Activated T-helper 1 cell treated with anti-CD3 and anti-CD28 coated beads, Interleukin-12 subunit alpha, Interleukin-12 subunit beta, Interleukin-2, Interleukin-4 antibody, amounts not matched to agents 30 ng/mL and 10 ng/mL and 1 ng/mL, durations not matched to agents 14 hours and 24 hours and 36 hours (primary cell): ENCODE measurements at places on chromosomes 13 and 19. TPM values are rescaled to one million over a fixed set of nuclear protein-coding genes. Genes with fewer than 3 reads are reported as not detected.
A peak's percentile ranks its signal among the peaks of the same experiment; 100 is the strongest.

GRCh38 chr19:49579947-49580263 is 451 bp downstream of the NOSIP start:
- H3K36me3 ChIP-seq: peaks cover 10% of the 10 kb centered on the region
- no peaks in the 10 kb centered on the region for H3K27me3 ChIP-seq
- H3K4me3 ChIP-seq: peak overlapping the region; percentile 93
- DNase-seq: no peak
- peak overlapping the region; percentile 86 for H3K27ac ChIP-seq
- H3K4me1 ChIP-seq: peaks cover 30% of the 10 kb centered on the region

Gene KIR3DL1
- total RNA-seq: not detected in 2 replicates

DNA sequence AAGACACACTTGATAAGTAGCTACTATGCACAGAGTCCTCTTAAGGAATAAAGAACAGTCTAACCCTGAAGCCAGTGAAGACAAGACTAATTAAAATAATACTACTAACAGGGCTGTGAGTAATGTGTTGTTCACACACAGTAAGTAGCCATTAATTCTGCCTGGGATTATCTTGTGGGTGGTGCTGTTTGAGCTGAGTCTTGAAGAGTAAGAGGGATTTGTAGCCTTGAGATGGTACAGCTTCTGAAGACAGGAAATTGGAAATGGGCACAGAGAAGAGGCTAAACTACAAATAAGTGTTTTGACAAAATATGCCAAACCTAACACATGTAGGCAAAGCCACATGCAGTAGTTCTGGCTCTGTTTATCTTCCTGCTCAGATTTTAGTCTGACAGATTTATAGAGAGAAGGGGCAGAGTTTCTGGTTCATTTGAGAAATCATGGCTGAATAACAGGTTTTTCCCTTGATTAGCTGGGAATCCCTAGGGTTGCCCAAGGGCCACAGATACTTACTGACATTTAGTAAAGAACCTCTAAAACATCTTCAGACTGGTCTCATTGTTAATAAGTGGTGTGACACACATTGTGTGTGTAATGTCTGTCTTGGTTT is 38.0 kb downstream of the ITGBL1 start:
- no peaks in the 10 kb centered on the region for H3K4me1 ChIP-seq
- peaks cover 2% of the 10 kb centered on the region for H3K27me3 ChIP-seq
- no peak overlapping the region for H3K4me3 ChIP-seq
- no peak overlapping the region for H3K27ac ChIP-seq

Gene ACP7
- 0.10 TPM in 1 of 2 replicates, not detected in the other for total RNA-seq

GRCh38 chr13:30033681-30034457 is 183.5 kb upstream of the UBL3 start:
- peaks cover 7% of the 10 kb centered on the region for H3K27me3 ChIP-seq
- no peak overlapping the region for H3K4me3 ChIP-seq
- H3K36me3 ChIP-seq: no peaks in the 10 kb centered on the region

DNA sequence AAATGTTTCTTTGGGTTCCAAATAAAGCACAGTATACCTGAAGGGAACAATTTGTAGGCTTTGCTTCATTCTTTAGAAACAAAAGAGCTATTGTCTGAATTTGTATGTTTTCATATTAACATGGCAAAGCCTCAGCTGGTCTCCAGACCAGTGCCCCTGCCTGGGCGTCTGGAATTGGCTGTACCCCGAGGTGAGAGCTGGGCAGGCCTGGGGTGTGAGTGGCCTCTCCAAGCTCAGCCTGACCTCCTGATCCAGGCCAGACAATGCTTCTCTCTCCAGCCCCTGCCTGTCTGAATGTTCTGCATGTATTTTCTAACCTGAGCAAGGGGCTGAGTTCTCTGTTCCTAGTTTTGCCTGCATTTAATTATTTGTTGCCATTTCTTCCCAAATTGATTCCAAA is 66.3 kb upstream of the MCF2L start:
- peaks cover 2% of the 10 kb centered on the region for H3K27me3 ChIP-seq
- H3K4me1 ChIP-seq: no peaks in the 10 kb centered on the region
- H3K36me3 ChIP-seq: no peaks in the 10 kb centered on the region
- no peak overlapping the region for H3K4me3 ChIP-seq

Gene PNMA8C
- total RNA-seq: not detected in 2 replicates

Gene TRMT1
- total RNA-seq: 154 and 157 TPM in 2 replicates

GRCh38 chr13:43669964-43670363 is 116.8 kb downstream of the ENOX1 start:
- peaks cover 3% of the 10 kb centered on the region for H3K4me1 ChIP-seq
- H3K27ac ChIP-seq: no peak overlapping the region

DNA sequence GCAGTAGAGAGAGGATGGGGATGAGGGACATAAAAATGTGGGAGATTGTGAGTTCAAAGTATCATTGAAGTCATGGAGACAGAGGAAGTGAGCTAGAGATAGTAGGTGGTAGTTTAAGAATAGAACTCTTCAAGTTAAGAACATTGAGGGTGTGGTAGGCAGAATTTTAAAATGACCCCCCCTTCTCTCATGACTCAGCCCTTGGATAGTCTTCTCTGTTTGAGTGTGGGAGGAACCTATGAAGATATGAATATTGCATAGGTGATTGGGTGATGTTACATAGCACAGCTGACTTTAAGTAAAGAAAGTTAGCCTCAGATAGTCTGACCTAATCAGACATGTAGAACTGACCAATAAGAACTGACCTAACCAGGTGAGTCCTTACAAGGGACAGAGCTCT is 418.6 kb downstream of the FOXO1 start:
- H3K36me3 ChIP-seq: peaks cover 6% of the 10 kb centered on the region
- no peak for DNase-seq
- no peaks in the 10 kb centered on the region for H3K27me3 ChIP-seq
- no peak overlapping the region for H3K4me3 ChIP-seq
- peaks cover 49% of the 10 kb centered on the region for H3K4me1 ChIP-seq

DNA sequence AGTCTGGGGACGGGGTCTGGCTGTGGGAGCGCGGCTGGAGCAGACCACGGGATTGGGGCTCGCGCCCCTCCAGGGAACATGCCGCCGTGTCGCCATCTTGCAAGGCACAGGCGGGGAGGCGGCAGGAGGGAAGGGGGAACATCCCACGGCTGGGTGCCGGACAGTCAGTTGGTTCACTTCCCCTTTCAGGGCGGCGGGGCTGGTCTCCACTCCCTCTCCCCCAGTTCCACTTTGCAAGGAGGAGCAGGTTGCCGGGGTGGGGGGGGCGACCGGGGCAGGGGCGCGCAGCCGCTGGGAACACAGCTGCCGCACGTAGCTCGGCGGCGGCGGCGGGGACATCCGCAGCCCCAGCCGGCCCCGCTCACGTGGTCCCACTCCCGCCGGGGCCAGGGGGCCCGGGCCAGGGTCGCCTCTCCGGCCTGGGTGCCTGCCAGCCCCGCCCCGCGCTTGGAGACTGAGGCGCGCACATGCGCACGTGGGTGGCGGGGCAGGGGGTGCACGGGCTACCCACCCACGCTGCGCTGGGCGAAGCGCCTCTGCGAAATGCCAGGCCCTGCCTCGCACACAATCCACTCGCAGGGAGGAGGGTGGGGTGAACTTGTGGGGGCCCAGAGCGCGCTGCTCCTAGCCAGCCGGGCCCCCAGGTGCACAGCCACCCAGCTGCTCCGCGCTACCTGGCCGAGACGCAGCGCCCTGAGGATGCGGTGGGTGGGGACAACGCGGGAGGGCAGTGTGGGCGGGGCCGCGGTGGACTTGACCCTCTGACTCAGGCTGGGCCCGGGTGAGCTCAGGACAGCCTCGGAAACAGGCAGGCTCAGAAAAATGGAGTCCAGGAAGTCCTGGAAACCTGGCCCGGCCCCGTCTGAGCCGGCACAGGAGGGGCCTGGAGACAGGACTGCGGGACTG is 6.4 kb downstream of the KLF16 start:
- peaks cover 6% of the 10 kb centered on the region for H3K36me3 ChIP-seq
- peaks cover 38% of the 10 kb centered on the region for H3K4me1 ChIP-seq
- H3K27me3 ChIP-seq: no peaks in the 10 kb centered on the region

- no peak overlapping the region for H3K27ac ChIP-seq
- DNase-seq: no peak
- no peaks in the 10 kb centered on the region for H3K4me1 ChIP-seq
Observed at GRCh38 chr19:47826800-47827199, 5.1 kb downstream of the CRX start.

Gene PSG2
- total RNA-seq: not detected in 2 replicates

DNA sequence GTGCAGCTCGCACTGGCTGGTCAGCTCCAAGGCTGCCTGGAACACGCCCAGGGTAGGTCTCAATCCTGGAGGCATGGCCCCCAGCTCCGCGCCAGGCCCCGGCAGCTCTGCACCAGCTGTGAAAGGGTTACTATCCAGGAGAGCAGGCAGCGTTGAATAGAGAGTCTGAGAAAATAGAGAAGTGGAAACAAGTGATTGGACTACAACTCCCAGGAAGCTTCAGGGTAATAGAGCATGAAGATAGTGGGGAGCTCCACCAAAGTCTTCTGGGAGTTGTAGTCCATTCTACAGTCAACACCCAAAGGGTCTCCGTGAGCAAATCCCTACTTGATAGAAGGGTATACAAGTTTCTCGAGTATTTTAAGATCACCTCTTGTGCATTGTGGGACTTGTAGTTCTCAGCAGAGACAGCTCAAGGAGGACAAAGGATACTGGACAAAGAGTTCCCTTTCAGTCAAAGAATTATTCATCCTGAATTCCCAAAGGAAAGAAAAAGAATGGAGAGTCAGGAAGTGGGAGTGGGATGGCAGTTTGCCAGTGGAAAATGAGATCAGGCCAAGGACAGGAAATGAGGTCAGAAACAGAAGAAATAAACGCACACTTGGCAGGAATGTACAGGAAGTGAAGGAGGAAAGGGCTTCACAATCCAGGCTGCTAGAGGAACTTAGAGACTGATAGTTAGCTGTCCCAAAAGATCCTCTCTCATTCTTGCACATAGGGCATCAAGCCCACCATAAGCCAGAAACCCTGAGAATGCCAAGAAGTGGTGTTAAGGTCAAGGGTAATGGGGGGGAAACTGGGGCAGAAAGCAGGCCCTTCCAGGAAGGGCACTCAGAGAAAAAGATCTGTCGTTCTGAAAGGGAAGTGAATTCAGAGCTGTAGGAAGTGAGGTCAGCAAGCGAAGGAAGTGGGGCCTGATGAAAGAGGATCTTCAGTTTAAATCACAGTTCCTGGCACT is 5.5 kb upstream of the MAMSTR start:
- peak overlapping the region; percentile 13 for H3K4me3 ChIP-seq
- H3K27me3 ChIP-seq: no peaks in the 10 kb centered on the region
- H3K27ac ChIP-seq: peak overlapping the region; percentile 78
- H3K36me3 ChIP-seq: peaks cover 17% of the 10 kb centered on the region
- peaks cover 31% of the 10 kb centered on the region for H3K4me1 ChIP-seq

DNA sequence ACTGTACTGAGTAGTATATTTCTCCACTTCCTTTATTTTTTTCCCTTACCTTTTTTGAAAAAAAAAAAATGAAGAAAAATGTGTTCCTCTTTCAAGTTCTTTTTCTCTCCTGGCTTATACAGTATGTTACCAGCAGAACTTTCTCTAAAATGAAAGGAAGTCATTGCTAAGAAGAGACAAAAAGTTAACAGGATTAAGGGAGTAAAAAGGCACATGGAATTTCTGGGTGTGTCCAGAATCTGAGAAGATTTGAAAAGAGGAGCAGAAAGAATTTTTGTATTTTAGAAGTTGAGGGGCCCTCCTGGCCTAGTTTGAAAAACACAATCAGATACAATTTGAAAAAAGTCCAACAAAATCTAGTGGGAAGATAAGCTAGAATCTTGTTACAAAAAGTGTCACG is 21.0 kb upstream of the TRIM13 start:
- H3K27me3 ChIP-seq: no peaks in the 10 kb centered on the region
- peaks cover 3% of the 10 kb centered on the region for H3K36me3 ChIP-seq
- H3K4me1 ChIP-seq: peaks cover 5% of the 10 kb centered on the region
- H3K27ac ChIP-seq: no peak overlapping the region

DNA sequence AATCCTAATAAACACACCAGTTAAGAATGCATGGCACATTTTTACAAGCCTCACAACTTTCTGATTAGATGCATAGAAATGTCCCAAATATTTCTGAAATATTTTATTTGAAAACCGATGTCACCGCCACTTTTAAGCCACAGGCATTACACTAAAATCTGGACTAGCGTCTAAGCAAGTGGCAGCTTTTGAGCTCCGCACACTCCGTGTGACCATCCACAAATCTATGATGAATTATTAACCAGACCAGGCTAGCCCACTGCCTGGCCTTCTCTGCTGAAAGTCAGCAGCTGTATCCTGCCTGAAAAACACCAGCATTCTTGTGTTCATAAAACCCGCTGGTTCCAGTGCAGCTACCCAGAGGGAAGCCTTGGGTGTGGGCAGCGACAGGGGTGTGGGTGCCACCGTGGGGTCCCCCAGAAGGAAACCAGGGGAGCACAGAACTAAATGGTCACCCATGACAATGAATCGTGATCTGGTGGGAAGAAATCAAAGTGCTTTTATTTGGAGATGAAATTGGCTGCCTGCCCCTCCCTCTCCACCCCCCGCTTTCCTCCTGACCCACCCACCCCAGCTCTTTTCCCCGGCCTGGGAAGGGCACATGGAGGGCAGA is 13.8 kb downstream of the RASA3 start:
- H3K27ac ChIP-seq: peak overlapping the region; percentile 83
- no peaks in the 10 kb centered on the region for H3K27me3 ChIP-seq
- peaks cover 58% of the 10 kb centered on the region for H3K4me1 ChIP-seq
- no peak for DNase-seq
- peaks cover 25% of the 10 kb centered on the region for H3K36me3 ChIP-seq

DNA sequence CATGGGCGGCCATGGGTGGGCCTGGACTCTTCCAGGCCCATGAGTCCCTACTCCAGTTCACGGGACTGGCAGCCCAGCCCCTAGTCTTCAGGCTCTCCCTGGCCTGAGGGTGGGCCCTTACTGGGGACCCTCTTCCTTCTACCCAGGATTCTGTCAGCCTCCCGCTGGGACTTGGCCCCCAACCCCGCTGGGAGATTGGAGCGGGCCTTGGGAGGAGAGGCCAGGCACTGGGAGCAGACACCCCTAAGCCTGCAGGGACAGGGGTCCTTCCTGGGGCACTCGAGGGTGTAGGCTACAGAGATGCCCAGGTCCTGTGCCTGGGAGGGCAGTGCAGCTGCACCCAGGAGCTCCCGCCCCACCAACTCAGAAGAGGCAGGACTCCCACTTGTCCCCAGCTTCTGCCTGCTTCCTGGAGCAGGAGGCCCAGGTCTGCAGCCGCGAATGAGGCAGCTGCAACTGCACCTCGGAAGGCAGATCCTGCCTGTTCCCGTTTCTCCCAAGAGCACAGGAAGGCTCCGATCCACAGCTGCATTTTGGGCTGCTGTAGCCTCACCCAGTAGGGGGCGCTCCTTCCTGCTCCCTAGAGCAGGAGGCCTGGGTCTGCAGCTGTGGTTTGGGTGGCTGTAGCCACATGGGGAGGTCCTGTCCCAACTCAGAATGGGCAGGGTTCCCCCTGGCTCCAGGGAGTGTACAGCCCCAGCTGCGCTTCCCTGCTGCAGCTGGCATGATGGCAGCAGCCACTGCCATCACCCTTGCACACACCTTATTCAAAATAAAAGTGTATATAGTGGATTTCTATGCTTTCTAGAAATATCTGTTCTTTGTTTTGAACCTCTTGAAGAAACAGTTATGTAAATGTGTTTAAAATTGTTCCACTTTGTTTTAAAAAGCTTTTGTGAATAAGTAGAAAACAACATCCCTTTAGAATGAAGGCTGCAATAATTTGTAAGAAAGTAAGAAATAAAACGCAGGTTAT is 46.8 kb downstream of the TEX26 start:
- peak; percentile 15 for DNase-seq
- H3K27me3 ChIP-seq: peaks cover 16% of the 10 kb centered on the region
- no peak overlapping the region for H3K27ac ChIP-seq
- H3K4me3 ChIP-seq: no peak overlapping the region
- H3K36me3 ChIP-seq: no peaks in the 10 kb centered on the region
